ENCODE measurements at places on chromosomes 3 and 15.

DNA sequence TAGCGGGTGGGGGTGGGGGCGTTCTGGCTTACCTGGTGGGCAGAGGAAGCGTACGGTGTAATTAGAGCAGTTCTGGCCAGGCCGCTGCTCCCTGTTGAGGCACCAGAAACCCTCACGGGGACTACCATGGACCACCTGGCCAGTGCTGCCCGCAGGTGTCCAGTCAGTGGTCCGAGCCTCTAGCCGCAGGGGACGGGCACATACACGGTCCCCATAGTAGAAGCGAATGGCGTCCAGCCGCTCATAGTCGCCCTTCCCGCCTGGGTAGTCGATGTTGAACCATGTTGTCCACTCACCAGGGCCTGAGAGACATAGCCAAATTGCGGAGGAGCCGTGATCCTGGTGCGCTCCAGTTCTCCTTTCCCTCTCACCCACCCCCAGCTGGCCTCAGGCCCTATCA, 4.5 kb downstream of the CILP start:
- DNase-seq: no peak

- no peak for DNase-seq
Measured at GRCh38 chr15:64311566-64311965, 44.4 kb downstream of the CSNK1G1 start.

GRCh38 chr3:151918253-151919029, 45.0 kb downstream of the SUCNR1 start:
- peak; percentile 76 for DNase-seq

DNA sequence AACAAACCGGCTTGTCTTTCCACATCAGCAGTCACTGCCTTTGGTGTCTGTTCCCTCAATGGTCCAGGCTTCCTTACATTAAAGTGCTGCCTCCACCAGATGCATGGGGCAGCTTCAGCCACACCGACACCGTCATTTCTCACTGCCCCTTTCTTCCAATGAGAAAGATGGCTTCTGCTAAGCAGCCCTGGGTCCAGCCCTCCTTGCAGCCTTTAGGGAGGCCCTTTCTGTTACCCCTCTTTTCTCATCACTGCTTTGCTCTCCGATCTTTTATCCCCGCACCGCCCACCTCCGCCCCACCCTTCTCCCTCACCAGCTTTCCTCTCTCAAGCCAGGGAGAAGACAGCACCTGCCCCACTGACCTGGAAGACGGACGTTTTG, 28.2 kb upstream of the CXCR6 start:
- DNase-seq: no peak

- no peak for DNase-seq
Measured at GRCh38 chr15:68646696-68647095, 67.9 kb downstream of the CORO2B start.

GRCh38 chr3:39407773-39408492, 1.4 kb downstream of the RPSA start:
- no peak for DNase-seq

- no peak for DNase-seq
Measured at GRCh38 chr3:81841540-81841939, 80.1 kb upstream of the GBE1 start.

DNA sequence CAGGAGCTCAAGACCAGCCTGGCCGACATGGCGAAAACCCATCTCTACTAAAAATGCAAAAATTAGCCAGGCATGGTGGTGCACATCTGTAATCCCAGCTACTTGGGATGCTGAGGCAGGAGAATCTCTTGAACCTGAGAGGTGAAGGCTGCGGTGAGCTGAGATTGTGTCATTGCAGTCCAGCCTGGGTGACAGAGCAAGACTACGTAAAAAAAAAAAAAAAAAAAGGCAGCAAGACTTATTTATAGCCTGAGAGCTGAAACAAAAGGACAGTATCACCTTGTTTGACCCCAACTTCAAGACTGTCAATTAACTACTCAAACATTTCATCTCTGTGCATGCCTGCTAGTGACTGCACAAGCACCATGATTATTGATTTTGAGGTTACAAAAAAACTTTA, 478.9 kb upstream of the GBE1 start:
- peak; percentile 86 for DNase-seq

GRCh38 chr15:85598718-85599398, 195.9 kb downstream of the KLHL25 start:
- no peak for DNase-seq

GRCh38 chr15:68650901-68651709, 72.3 kb downstream of the CORO2B start:
- DNase-seq: no peak

DNA sequence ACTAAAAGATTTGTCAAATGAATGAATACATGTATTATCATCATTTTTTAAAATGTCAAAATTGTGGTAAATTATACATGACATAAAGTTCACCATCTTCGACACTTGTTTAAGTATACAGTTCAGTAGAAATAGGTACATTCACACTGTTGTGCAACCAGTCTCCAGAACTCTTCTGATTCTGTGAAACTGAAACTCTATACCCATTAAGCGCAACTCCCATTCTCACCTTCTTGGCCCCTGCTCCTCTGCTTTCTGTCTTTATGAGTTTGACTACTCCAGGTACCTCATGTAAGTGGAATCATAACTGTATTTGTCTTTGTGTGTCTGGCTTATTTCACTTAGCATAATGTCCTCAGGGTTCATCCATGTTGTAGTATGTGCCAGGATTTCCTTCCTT, 50.1 kb upstream of the KBTBD8 start:
- no peak for DNase-seq

- no peak for DNase-seq
Measured at GRCh38 chr3:4838621-4839022, 140.6 kb upstream of the BHLHE40 start.

DNA sequence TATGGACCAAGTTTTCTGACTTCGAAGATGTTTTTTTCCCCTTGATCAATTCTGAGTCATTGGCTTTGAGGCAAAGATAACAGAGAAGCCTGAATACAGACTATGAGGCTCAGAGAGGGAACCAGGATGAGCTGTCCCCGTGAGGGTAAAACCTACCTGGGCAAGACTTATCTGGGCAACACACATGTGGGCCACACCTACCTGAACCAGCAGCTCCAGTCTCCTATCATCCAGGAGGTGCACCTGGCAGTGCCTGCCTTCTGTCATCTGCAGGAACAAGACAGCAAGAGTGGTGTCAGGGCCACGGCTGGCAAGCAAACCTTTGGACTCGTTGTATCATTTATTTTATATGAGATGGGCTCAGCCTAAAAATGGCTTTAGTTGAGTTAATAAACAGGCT, 72.6 kb downstream of the FRMD4B start:
- DNase-seq: no peak

DNA sequence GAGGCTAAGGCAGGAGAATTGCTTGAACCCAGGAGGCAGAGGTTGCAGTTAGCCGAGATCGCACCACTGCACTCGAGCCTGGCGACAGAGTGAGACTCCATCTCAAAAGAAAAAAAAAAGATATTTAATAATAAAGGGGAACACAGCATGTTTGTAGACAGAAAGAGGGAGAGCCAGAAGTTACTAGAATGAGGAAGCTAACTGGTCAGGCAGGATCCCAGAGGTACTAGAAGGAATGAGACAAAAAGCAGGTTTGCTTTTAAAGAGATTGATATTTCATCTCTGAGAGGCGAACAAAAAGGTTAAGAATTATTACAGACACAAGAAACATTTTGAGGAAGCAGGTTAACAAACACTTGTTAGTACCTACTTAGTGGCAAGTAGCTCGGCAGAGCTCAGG, 9.2 kb downstream of the CD200R1 start:
- no peak for DNase-seq

- DNase-seq: no peak
Measured at GRCh38 chr15:58060575-58060974, 4.9 kb downstream of the ALDH1A2 start.
